SHP77 treated with DMSO at 0.1 percent for 48 hours (cell line): ENCODE measurements at places on chromosomes 2 and 18.

DNA sequence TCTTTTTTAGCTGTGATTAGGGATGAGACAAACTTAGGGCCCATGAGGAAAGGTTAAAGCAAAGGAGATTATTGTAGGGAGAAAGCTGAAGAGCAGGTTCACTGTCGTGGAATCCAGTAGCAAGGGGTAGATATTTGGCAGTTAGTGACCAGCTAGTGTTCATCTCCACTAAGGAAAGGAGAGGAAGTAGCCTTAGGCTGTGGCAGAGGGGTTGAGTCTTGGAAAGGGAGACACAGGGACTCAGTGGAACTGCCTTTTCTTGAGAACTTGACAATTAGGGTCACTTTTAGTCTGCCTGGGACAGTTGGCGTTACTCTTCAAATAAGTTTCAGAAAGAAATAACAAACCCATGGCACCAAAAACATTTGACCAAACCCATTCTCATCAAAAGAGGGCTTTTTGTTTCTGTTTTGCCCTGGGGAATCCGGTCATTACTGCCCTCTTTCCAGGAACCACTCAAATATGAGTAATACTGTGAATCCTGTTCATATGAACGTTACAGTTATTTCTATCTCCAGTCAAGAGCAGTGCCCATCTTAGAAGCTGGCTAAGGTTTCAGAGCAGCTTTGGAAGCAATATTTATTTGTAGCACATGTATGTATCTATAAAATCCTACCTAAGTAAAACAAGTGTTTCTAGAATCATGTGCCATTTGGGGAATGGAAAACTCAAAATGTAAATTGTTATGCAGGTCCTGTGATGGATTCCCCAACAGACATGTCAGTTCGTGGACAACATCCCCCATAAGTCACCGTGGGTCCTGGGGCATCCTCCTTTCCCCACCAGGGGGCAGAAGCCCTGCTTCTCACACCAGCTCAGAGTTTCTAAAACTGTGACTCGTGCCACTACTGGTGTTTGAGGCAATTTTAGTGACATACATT, 77.3 kb upstream of the PHLPP1 start:
- no peak for DNase-seq

- no peak for DNase-seq
These were observed 339.8 kb upstream of the EPHA4 start for GRCh38 chr2:221911890-221912289.

- peak; percentile 9 for DNase-seq
These were observed 767.0 kb downstream of the SLC4A3 start for GRCh38 chr2:220394433-220394832.

DNA sequence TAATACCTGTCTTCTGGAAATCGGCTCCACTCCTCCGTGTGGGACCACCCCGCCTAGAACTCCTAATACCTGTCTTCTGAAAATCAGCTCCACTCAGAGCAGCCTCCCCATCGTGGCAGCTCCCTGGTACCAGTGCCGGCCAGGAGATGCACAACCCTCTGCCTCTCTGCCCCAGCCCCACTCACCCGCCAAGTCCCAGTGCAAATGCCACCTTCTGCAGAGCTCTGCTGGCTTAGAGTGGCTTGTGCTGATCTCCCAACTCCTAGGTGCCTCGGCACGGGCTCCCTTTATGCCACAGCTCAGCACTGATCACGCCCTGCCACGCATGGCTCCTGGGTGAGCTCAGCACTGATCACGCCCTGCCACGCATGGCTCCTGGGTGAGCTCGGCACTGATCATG, 258.5 kb downstream of the HDAC4 start:
- DNase-seq, result no peak

- no peak for DNase-seq
These were observed 291.3 kb downstream of the BCL11A start for GRCh38 chr2:60262178-60262577.

- no peak for DNase-seq
These were observed 265.1 kb downstream of the MEIS1 start for GRCh38 chr2:66699793-66700676.

DNA sequence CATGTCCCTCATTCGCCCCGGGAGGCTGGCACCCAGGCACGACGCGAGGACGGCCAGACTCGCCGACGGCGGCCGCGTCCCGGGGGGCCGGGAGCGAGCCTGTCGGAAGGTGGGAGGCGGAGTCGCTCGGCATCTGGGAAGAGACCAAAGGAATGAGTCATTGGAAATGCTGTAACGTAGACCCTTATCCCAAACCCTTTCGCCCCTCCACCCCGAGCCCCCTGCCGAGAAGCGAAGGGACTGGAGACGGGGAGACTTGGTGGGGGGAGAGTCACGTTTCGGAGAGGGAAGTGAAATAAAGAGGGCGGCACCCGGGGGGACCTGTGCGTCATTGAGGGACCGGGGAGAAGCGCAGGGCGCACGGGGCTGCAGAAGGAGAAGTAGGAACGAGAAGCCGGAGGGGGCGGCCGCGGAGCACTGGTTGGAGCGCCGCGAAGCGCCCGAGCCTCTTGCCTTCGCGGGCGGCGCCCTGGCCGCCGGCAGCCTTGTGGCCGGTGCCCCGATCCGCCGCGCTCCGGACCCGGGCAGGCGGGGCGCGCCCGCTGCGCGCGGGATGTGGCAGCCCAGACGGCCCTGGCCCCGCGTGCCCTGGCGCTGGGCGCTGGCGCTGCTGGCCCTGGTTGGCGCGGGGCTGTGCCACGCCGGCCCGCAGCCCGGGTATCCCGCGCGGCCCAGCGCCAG, at the start of gene EMILIN2:
Gene EMILIN2, plus strand, starts transcription at position 371 of the 681 bp plus-strand sequence. Its CDS starts 183 bp downstream, at position 554.
- DNase-seq, result no peak

- peak; percentile 30 for DNase-seq
These were observed 606 bp downstream of the TMEM237 start for GRCh38 chr2:201642579-201643215.

GRCh38 chr2:227510620-227510958, 38.6 kb downstream of the AGFG1 start:
- DNase-seq, result no peak

GRCh38 chr2:167964650-167965413, 282.6 kb downstream of the STK39 start:
- no peak for DNase-seq

DNA sequence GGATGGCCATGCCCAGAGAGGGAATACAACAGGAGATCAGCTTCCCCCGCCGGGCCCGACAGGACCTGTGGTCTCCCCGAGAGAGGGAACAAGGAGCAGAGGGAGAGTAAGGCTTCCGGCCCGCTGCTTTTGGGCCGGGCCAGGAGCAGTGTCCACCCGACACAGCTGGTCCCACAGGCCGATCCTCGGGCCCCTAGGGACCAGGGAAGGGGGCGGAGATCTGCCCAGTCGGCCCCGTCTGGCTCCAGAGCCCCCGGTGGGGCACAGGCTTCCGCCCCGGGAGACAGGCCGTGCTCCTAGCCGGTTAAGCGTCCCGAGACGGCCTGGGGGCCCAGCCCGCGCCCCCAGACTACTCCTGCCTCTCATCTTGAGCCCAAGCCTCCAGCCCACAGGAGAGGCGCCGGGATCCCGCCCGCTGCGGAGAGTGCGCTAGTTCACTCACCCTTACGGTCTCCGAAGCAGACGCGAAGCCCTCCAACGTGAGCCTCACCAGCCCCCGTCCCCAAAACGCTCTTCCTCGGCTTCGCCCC, at the start of gene MCFD2:
Gene MCFD2, minus strand, starts transcription at position 526 of the 530 bp plus-strand sequence. CDS start 6,635 bp downstream, outside the sequence.
- DNase-seq, result no peak

- DNase-seq, result no peak
These were observed 127.5 kb downstream of the SS18 start for GRCh38 chr18:25962919-25963318.

DNA sequence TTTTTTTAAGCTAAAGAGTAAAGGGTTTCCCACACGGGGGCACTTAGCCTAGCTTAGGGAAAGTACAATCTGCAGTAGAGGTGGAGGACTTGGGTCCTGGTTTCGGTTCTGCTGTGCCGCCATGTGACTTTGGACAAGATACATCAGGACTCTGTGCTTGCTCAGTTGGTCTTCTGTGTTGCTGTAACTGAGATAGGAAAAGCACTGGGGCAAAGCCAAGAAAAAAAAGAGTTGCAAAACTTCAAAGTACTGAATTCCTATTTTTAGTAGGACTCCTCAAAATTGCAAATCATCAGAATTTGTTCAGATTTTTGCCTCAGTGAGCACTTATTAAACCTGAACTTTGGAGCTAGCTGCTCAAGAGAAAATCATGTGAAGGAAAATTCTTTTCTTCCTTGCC, 96.3 kb upstream of the STON1 start:
- DNase-seq, result no peak

GRCh38 chr2:239190921-239191885, 209.6 kb downstream of the HDAC4 start:
- no peak for DNase-seq

GRCh38 chr2:127740665-127741288, 39.5 kb downstream of the SFT2D3 start:
- no peak for DNase-seq

- no peak for DNase-seq
These were observed 13.2 kb upstream of the LRRFIP1 start for GRCh38 chr2:237614151-237614720.

GRCh38 chr2:178263159-178263860, 69.0 kb downstream of the OSBPL6 start:
- DNase-seq, result no peak

GRCh38 chr2:138237667-138238384, 263.7 kb upstream of the SPOPL start:
- DNase-seq, result no peak

DNA sequence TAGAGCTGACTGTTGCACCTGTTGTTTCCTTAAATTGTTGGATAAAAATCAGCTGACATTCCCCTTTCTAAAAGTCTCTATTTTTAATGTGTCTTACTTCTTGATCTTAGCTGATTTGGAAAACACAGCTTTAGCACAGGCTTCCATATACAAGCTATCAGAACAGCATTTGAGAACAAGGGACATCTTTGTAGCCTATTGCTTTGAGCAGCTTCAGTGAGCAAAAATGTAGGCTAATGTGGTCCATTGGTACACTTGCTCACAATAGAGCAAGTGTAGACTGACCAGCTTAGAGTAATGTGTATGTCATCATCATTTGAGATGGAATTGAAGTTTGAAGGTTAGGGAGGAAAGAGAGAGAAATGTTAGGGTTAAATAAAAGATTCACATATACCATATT, 7.0 kb downstream of the INPP1 start:
- DNase-seq, result no peak

DNA sequence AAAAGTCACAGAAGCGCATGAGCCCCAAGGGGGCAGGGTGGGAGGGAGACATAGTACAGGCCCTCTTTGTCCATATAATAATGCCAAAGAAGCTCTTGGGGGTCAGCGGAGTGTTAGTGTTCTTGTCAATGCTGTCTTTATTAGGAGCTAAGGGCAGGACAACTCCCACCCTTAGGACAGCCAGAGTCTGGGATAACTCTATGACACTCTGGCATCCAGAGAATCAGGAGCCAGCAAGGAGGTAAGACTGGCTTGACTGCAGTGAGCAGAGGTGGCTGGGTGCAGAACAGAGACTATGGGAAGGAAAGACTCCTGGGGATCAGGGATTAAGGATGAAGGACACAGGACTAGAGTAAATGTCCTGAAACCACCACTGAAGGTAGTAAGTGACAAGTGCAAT, 19.0 kb upstream of the HNMT start:
- DNase-seq, result no peak

- DNase-seq, result no peak
These were observed 58.8 kb downstream of the BOD1L2 start for GRCh38 chr18:57205641-57206040.

DNA sequence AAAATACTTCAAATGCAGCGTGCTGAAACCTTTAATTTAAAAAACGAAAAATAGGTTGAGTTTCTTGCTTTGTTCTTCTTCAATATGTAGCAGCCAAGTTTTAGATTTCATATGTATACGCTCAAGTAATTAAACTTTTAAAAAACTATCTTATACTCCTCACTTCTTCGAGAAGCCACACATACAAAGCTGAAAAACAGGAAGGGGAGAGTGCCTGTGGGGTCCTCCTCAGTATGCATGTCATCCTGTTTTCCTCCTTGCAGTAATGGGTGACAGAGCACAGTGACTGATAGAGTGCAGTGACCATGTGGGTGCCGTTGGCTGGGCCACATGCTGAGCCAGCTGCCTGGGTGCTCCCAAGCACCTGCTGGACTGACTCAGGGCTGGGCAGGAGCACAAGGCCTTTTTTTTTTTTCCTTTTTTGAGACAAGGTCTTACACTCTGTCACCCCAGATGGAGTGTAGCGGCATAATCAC, 33.3 kb downstream of the UXS1 start:
- no peak for DNase-seq

DNA sequence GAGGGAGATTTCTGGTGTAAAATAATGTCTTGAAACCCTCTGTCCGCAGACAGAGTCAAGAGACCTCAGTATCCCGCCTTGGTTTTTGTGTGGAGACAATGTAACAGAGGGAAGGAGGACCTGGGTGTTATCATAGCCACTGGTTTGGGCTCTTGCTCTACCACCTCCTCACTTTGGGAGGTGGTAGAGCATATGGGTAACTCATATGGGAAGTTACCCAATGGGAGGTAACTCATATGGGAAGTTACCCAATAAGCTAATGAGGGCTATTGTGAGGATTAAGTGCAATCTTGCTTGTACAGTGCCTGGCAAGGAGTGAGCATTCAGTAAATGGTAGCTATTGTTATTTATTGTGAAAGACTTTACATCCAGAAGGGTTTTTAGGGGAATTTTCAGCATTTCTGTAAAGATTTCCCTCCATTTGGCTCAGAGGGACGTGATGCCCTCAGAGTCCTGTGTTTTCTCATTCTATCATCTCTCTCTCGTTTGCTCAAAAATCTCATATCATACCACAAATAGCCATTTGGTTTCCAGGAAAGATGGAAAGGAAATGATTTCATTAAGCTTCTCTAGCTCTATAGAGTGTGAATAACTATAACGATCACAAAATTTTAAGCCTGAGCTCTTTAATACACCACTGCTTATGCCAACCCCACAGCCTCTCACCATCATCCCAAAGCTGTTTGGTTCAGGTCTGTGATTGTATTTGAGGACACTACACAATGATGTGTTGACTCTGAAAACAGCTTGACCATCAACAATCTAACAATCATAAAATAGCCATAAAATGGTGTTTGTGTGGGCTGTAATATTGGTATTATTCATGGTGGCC, 307.7 kb downstream of the STK39 start:
- DNase-seq, result no peak

DNA sequence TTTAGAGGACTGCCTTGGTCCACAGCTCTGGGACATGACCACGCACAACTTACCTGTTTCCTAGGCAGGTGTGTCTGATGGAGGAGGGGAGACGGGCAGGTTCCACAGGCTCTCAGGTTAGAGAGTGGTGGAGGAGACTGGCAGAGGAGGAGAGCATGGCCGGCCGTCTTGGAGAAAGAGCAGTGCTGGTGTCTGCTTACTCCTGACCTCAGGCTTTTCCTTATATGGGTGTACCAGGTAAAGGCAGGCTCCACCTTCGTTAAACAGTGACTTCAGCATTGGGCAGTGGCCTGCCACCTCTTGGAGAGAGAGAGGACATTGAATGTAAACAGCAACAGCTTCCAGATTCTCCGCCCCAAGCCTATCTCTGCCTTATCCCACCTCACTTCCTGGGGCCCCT, at the start of gene CAPN13:
Gene CAPN13, minus strand, starts transcription at position 198 of the 400 bp plus-strand sequence. CDS start 20,121 bp downstream, outside the sequence.
- DNase-seq, result no peak

GRCh38 chr2:191824398-191824797, 22.5 kb downstream of the CAVIN2 start:
- no peak for DNase-seq

DNA sequence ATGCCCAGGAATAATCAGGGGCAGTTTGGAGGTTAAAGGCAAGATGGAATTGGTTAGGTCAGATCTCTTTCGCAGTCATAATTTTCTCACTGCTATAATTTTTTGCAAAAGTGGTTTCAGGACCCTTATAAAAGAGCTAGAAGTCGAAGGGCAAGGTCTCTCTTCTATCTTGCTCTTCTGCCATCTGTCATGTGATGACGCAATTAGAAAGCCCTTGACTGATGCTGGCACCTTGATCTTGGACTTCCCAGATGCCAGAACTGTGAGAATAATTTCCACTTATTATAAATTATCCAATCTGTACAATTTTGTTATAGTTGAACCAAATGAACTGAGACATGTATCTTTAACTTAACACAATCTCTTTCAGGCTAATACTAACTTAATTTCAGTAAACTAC, 6.3 kb upstream of the RALBP1 start:
- DNase-seq, result no peak
